ENCODE measurements at places on chromosomes 6 and 20.

DNA sequence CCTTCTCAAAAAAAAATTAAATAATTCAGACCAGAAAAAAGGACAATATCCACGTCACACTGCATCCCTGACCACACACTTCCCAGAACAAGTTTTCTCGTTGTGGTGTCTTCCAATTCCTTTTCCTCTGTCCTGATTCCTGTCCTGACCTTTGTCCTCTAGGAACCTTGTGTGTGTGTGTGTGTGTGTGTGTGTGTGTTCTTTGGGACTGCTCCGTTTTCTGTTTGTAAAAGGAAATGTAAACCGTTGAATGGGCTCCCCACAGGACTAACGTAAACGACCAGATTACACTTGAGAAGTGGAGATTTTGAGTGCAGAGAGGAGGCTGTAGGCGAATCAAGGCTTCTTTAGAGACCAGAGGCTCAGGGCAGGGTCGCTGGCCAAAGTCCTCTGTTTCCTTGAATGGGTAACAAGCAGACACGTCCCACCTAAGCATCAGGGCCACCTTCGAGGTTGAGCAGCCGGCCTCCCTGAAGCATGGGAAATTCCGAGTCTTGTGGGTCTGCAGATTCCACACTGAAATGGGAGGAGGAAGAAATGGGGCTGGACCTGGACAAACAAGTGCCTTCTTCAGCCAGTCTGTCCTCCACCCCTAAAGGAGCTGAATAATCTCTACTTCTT, 7.3 kb downstream of the ZBTB46 start:
- H3K27ac ChIP-seq = peak overlapping the region; percentile 59
- H3K27me3 ChIP-seq = no peaks in the 10 kb centered on the region
- peaks cover 3% of the 10 kb centered on the region for H3K36me3 ChIP-seq

DNA sequence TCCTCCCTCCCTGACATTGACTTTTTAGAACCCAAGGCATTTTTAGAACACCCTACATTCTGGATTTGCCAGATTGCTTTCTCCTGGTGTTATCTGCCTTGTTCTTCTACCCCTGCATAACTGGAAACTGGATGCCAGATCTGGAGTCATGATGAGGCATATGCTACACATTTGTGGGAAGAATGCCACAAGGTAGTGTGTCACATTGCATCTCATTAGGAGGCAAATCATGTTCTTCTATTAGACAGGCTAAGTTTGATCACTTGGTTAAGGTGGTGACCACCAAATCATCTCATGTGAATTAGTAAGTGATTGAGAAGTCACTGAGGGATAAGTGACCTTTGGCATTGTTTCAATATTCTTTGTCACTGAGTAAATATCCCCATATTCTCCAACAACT, 12.9 kb upstream of the NKX2-2 start:
- peaks cover 50% of the 10 kb centered on the region for H3K27me3 ChIP-seq
- DNase-seq = no peak
- H3K4me3 ChIP-seq = no peak overlapping the region
- no peak overlapping the region for H3K27ac ChIP-seq

DNA sequence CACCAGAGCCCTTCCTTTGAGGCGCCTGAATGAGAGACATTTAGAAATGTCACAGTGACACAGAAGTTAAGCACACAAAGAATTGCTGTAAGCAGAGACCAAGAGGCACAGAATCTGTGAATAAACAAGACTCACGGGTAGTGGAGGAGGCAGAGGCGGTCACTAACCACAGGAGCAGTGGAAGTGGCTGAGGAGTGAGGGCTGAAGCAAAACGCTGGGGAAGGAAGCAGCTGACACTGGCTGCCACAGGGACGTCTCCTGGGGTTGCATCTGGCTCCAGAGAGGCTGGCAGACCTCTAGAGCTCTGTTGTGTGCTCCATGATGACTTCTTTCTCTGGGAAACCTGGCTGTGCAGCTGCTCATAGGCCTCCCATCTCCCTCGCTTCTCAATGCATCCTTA, 65.0 kb upstream of the SLC2A12 start:
- no peaks in the 10 kb centered on the region for H3K27me3 ChIP-seq
- no peak for DNase-seq
- H3K4me1 ChIP-seq = peaks cover 4% of the 10 kb centered on the region
- no peak overlapping the region for H3K4me3 ChIP-seq
- no peaks in the 10 kb centered on the region for H3K36me3 ChIP-seq

GRCh38 chr20:62971950-62972844, 19.7 kb downstream of the SLC17A9 start:
- H3K27me3 ChIP-seq = peaks cover 56% of the 10 kb centered on the region
- H3K4me1 ChIP-seq = peaks cover 1% of the 10 kb centered on the region
- H3K27ac ChIP-seq = peak overlapping the region; percentile 25
- no peaks in the 10 kb centered on the region for H3K36me3 ChIP-seq

GRCh38 chr20:63179687-63180568, 36.0 kb downstream of the YTHDF1 start:
- no peak for DNase-seq
- H3K4me1 ChIP-seq = peaks cover 5% of the 10 kb centered on the region
- H3K36me3 ChIP-seq = no peaks in the 10 kb centered on the region

GRCh38 chr6:90478278-90478677, 108.6 kb downstream of the MAP3K7 start:
- no peak overlapping the region for H3K27ac ChIP-seq
- peaks cover 19% of the 10 kb centered on the region for H3K27me3 ChIP-seq
- H3K4me3 ChIP-seq = no peak overlapping the region
- H3K4me1 ChIP-seq = peaks cover 5% of the 10 kb centered on the region
- H3K36me3 ChIP-seq = no peaks in the 10 kb centered on the region
- DNase-seq = no peak

DNA sequence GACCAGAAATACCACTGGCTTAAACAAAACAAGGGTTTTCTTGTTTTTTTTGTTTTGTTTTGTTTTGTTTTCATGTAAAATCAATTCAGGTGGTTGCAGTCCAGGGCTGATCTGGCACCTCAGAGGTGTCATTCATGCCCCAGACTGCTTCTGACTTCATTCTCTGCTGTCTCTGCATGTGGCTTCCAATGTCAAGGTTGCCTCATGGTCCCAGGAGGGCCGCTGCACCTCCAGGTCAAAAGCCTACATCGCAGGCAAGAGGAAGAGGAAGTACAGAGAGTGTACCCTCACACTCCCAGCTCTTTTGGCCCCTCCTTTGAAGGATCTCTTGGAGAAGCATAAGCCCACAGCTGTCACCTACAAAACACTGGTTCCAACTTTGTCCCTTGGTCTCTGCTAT, 1.4 kb upstream of the BTN3A1 start:
- H3K4me1 ChIP-seq = peaks cover 18% of the 10 kb centered on the region
- peaks cover 2% of the 10 kb centered on the region for H3K36me3 ChIP-seq
- no peak overlapping the region for H3K4me3 ChIP-seq
- no peak for DNase-seq
- peak overlapping the region; percentile 22 for H3K27ac ChIP-seq

GRCh38 chr6:119040229-119040628, 38.2 kb downstream of the FAM184A start:
- DNase-seq = no peak
- H3K27ac ChIP-seq = no peak overlapping the region
- H3K27me3 ChIP-seq = no peaks in the 10 kb centered on the region
- H3K4me1 ChIP-seq = peaks cover 31% of the 10 kb centered on the region
- H3K36me3 ChIP-seq = no peaks in the 10 kb centered on the region

DNA sequence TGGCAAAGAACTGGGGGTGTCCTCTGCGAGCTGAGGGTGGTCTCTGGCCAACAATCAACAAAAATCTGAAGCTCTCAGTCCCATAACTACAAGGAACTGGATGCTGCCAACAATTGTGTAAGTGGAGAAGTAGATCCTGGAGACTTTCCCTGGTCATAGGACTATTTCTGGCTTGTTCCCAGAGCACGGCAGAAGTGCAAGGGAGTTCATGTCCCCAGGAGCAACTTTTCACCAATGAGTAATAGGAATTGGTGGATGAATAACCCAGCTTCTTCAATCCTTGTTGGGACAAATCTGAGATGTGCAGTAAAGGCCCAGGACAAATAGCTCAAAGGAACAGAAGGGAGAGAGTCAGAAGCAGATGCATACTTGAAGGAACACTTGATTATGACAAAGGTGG, 95.5 kb downstream of the QRSL1 start:
- peaks cover 3% of the 10 kb centered on the region for H3K36me3 ChIP-seq
- DNase-seq = no peak
- no peak overlapping the region for H3K4me3 ChIP-seq
- no peaks in the 10 kb centered on the region for H3K27me3 ChIP-seq

- H3K4me3 ChIP-seq = no peak overlapping the region
- peaks cover 14% of the 10 kb centered on the region for H3K27me3 ChIP-seq
- H3K4me1 ChIP-seq = peaks cover 8% of the 10 kb centered on the region
- no peak for DNase-seq
- H3K27ac ChIP-seq = no peak overlapping the region
- no peaks in the 10 kb centered on the region for H3K36me3 ChIP-seq
These were observed 111.6 kb downstream of the BFSP1 start for GRCh38 chr20:17419479-17420041.

DNA sequence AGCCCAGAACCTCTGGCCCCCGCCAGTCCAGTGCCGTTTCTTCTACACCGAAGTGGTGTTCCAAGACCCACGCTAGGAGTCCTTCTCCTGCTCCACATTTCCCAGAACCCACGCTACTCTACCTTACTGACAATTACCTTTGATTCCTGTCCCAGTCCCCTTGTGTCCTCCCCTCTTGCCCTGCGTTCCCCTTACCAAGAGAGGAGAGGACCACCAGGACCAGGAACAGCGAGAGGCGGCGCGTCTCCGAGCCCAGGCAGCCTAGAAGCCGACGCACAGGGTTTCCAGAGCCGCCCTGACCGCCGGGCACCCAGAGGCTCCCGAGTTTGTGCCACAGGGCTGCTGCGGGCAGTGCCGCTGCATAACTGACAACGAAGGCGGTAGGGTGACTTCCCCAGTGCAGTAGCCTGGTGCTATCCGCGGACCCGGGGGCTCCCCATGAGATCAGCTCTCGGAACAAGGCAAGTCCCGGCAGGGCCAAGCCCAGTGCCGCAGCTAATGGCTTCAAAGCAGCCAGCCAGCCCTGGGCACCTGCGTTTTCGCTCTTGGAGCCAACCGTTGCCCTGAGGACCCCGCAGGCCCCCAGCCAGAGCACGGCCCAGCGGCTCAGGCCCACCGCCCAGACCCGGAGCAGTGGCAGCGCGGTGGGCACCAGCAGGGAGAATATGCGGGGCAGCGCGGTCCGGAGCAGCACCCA, 512 bp downstream of the TAP1 start:
- peak overlapping the region; percentile 82 for H3K4me3 ChIP-seq
- DNase-seq = no peak
- peaks cover 92% of the 10 kb centered on the region for H3K27me3 ChIP-seq
- peaks cover 7% of the 10 kb centered on the region for H3K4me1 ChIP-seq
- no peaks in the 10 kb centered on the region for H3K36me3 ChIP-seq
- no peak overlapping the region for H3K27ac ChIP-seq

GRCh38 chr20:53828088-53828681, 234.5 kb upstream of the ZNF217 start:
- no peak overlapping the region for H3K27ac ChIP-seq
- no peaks in the 10 kb centered on the region for H3K27me3 ChIP-seq
- no peak overlapping the region for H3K4me3 ChIP-seq
- DNase-seq = no peak
- H3K36me3 ChIP-seq = no peaks in the 10 kb centered on the region

DNA sequence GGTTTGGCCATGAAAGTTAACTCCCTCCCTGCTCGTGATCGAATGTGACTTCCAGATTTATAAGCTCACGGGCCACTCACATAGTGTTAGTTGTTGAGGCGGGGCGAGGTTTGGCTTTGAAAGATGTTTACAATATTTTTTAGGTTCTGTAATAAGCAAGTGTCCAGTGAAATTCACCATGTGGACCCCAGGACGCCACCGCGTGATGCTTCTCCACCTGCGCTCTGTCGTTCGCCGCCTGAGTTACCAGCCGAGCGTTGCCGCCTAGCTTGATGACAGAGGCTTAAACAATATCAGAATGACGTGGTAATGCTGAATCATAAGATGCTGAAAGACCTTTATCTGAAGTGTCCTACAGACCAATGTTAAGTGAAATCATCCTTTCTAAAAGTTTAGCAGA, 241.0 kb downstream of the MYLK4 start:
- H3K4me1 ChIP-seq = no peaks in the 10 kb centered on the region
- H3K36me3 ChIP-seq = no peaks in the 10 kb centered on the region
- H3K27ac ChIP-seq = no peak overlapping the region
- peaks cover 9% of the 10 kb centered on the region for H3K27me3 ChIP-seq

- H3K27ac ChIP-seq = no peak overlapping the region
- no peaks in the 10 kb centered on the region for H3K4me1 ChIP-seq
- DNase-seq = no peak
- no peaks in the 10 kb centered on the region for H3K27me3 ChIP-seq
These were observed 140.8 kb downstream of the FARS2 start for GRCh38 chr6:5401845-5402738.

GRCh38 chr6:154403788-154404187, 47.2 kb upstream of the IPCEF1 start:
- H3K4me1 ChIP-seq = no peaks in the 10 kb centered on the region
- H3K36me3 ChIP-seq = peaks cover 29% of the 10 kb centered on the region
- H3K27ac ChIP-seq = no peak overlapping the region
- DNase-seq = no peak

- no peak overlapping the region for H3K4me3 ChIP-seq
- peaks cover 36% of the 10 kb centered on the region for H3K36me3 ChIP-seq
- no peaks in the 10 kb centered on the region for H3K4me1 ChIP-seq
These were observed 42.3 kb downstream of the CHMP4B start for GRCh38 chr20:33853507-33853813.

GRCh38 chr6:107179004-107179403, 63.7 kb upstream of the BEND3 start:
- no peaks in the 10 kb centered on the region for H3K36me3 ChIP-seq
- no peak overlapping the region for H3K27ac ChIP-seq
- no peaks in the 10 kb centered on the region for H3K27me3 ChIP-seq

GRCh38 chr6:40930045-40930444, 109.0 kb downstream of the UNC5CL start:
- H3K4me3 ChIP-seq = no peak overlapping the region
- no peaks in the 10 kb centered on the region for H3K36me3 ChIP-seq
- H3K27me3 ChIP-seq = peaks cover 13% of the 10 kb centered on the region
- H3K27ac ChIP-seq = no peak overlapping the region

DNA sequence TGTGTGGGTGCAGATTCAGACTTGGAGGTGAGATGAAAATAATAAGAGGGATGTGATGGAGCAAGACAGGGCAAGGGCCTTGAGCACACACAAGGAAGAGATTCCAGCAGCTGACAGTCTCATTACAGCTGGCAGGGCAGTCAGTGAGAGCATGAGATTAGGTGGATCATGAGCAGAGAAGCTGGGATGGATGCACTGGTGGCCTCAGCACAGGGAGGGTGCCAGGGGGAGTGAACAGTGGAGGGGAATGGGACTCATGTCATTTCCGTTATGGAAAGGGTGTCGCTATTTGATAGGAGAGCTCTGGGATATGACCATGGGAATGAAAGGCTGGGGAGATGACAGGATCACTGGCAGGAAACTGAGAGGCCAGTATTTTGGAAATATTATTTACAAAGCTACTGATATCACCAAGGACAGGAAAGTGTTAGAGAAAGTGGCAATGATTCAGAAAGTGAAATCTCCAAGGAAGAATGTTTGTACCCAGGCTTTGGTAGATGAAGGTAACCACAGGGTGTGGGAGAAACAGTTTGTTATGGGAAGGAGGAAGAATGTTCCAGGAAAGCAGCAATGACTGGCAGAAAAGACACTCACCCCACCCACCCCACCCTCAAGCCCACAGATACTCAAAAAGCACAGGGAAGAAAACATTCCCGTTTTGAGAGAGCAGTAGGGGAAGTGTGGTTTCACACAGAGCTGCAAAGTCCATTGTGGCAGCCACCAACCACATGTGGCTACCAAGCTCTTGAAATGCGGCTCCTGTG, 214.7 kb upstream of the PROKR2 start:
- no peaks in the 10 kb centered on the region for H3K27me3 ChIP-seq
- H3K27ac ChIP-seq = no peak overlapping the region
- no peaks in the 10 kb centered on the region for H3K36me3 ChIP-seq

Measured in progenitor cell of endocrine pancreas (in vitro differentiated cells).